HT1080 (cell line): ENCODE measurements at places on chromosomes 4 and X. TPM values are rescaled to one million over a fixed set of nuclear protein-coding genes. Genes with fewer than 3 reads are reported as not detected.

Gene ADGRG4
- 0.02 TPM in 1 of 2 replicates, not detected in the other for total RNA-seq

Gene SPRY1
- 0.60 and 0.66 TPM in 2 replicates for total RNA-seq

Gene CAPN6
- total RNA-seq: not detected in 2 replicates

Gene FRG2
- total RNA-seq: 1.4 and 1.7 TPM in 2 replicates

GRCh38 chrX:38726612-38727011 lies 74.6 kb upstream of the MID1IP1 start:
- DNase-seq: no peak

- no peak for DNase-seq
Measured at GRCh38 chr4:107800706-107801105, 24.0 kb upstream of the SGMS2 start.

DNA sequence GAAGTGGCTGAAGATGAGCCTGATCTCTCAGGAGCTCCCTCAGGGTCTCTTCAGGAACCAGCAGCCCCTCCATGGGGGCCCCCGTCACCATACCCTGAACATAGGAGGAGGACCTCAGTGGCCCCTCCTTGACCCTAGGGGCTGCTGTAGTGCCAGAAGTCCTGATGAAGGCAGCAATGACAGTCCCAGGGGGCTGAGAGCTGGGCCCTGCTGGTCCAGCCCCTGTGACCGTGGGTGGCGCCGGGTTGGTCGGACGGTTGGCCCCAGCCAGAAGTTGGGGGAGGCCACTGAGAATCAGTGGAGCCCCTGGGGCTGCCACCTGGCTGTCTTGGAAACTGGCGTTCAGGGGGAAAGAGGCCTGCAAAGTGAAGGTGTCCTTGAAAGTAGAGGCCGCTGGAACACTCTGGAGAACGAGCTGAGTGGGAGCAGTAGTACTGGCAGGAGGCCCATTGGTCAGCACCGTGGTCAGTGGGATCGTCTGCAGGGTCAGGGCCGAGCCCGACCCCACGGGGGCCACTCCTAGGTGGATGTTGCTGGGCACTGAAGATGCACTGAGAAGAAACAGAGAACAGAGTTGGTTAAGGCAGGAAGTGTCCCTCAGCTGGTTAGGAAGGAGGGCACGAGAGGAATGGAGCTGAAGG lies 43.2 kb downstream of the ELF4 start:
- no peak for DNase-seq

- DNase-seq: peak; percentile 67
Measured at GRCh38 chr4:1347410-1347864, 429 bp downstream of the UVSSA start.

- no peak for DNase-seq
Measured at GRCh38 chrX:73977542-73978169, 326.3 kb upstream of the ZCCHC13 start.

GRCh38 chrX:30364229-30364628 lies 55.0 kb upstream of the NR0B1 start:
- DNase-seq: no peak

GRCh38 chr4:145957302-145957701 lies 18.7 kb upstream of the ZNF827 start:
- DNase-seq: no peak
